ENCODE measurements at places on chromosomes 1 and 21.
A peak's percentile ranks its signal among the peaks of the same experiment; 100 is the strongest.

- no peak for DNase-seq
Observed at GRCh38 chr1:237888143-237888542, 2.6 kb downstream of the ZP4 start.

DNA sequence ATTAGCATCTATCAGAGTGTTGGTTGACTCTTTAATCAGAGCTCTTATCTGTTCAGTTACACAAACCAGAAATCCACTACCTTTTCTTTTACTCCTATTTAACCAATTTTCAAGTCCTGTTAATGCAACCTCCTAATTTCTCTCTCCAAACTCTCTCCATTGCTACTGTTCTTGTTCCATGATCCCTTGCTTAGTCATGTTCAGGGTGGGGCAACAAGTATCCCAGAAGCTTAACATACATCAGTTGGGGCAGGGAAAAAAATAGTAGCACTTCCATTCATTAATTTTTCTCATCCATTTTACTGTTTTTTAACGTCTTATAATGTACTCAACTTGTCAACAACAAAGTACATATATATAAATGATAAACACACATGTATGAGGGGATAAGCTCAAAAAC, 111.2 kb upstream of the LBR start:
- no peak for DNase-seq

DNA sequence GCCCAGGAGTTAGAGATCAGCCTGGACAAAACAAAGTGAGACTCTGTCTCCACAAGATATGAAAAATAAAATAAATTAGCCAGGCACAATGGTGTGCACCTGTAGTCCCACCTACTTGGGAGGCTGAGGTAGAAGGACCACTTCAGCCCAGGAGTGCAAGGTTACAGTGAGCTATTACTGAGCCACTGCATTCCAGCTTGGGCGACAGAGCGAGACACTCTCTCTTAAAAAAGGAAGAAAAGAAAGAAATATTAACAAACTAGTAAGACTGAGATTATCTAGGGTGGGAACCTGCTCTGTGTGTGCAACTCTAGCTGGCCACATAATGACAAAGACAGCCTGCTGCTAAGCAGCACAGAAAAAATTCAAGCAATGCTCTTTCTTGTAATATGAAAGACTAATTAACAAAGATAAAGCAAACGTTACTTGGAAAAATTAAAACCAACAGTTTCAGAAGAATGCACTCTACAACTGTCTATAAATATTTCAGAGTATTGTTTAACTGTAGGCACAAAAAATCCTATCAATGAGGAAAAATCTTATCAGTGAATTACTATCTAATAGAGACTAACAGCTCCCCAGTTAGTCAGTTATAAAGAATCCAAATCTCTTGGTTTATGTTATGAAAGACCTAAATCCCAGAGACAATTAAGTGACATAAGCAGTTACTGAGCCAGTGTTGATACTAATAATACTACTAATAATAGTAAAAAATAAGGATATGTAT, 74.5 kb downstream of the ENAH start:
- peak; percentile 10 for DNase-seq

DNA sequence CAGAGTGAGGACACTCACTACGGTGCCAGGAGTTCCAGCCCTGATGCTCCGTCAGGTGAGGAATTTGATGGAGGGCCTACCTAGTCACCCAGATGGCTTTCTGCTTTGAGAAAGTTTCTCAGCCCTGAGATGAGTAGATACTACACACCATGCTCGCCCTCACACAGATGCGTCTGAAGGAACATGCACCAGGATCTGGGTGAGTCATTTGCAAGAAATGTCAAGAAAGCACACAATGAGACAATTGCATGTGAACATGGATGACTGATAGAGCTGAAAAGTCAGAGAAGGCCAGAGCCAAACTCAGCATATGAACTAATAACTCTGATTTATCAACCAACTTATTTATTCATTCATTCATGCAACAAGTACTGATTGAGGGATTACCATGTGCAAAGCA, 483.9 kb downstream of the OMA1 start:
- DNase-seq: no peak

DNA sequence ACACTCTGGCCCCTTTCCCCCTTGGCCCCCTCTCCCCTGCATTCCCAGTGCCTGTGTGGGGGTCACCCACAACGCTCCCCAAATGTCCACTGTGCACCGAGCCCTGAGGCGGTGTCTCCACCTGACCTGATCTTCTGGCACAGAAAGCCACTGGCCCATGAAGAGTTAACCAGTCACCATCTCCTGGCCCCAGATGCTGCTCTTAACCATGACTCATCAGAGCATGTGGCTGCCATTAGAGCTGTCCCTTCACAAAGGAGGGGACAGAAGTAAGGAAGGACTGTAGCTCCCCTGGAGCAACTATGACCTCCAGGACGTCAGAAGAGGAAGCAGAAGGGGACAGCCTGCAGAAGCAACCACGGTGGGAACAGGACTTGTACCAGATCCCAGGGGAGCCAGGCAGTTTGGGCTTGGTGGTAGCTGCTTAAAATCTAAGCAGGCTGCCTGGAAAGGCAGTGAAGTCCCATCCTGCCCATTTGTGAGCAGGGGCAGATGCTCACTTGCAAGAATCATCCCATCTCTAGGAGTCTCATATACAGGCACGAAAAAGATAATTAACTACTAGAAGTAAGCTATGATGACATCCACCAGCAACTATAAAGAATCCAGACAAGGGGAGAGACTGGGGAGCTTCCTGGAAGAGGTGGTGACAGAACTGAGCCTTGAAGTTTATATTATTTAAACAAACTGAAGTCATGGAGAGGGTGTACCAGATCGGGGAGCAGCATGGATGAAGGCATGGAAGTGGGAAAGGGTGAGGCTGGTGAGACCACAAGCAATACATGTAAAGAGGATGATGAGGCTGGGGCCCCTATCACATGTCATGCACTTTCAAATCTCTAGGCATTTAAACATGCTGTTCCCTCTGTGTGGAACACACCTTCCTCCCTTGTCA, 1.1 kb upstream of the TTC39A start:
- DNase-seq: no peak

GRCh38 chr1:44112486-44112885, 6.1 kb upstream of the KLF17 start:
- no peak for DNase-seq

DNA sequence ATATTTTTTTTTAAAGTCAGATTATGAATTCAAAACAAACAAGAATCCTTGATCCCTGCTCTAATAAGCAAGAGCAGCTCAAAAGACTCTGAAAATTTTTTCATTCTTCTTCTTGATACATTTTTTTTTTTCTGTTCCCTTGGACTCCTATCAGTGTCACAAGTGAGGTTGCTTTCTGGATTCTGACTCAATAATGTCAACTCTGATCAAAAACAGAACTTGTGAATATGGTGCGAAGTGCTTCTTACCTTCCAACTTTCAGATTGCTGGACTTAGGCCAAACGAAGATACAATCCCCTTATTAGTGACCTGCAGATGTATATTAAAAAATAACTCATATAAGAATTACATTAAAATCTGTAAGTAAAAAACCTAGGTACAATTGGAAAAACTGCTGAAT, 136.1 kb downstream of the GPATCH2 start:
- no peak for DNase-seq

GRCh38 chr21:15355066-15355465, 290.3 kb upstream of the NRIP1 start:
- no peak for DNase-seq

- no peak for DNase-seq
Observed at GRCh38 chr1:4931486-4931885, 277.1 kb downstream of the AJAP1 start.

GRCh38 chr1:119136401-119136800, 4.1 kb downstream of the WARS2 start:
- DNase-seq: no peak

DNA sequence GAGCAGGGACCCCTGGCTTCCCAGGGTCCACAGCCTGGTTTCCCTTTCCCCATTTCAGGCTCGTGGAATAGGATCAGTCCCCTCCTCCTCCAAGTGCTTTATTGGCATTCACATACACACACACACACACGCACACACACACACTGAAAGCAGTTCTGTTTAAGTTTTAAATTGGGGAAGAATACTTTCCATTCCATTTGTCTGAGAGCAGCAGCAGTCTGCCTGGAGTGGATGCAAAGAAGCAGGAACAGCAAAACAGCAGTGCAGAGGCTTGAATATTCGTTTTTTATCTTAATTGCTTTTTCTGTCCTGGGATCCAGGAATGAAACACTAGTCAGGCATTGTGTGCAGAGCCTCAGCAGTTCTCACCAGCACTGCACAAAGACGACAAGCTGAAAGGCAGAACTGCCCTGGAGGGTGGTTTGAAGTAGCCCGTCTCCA, 7.1 kb downstream of the CYB561D1 start:
- DNase-seq: no peak
